A549 treated with CORT108297 at 1 μM for 4 hours (cell line): ENCODE measurements at places on chromosomes 3 and 15. TPM values are rescaled to one million over a fixed set of nuclear protein-coding genes. Genes with fewer than 3 reads are reported as not detected.

The CYP1A2 gene
- total RNA-seq = not detected in 5 replicates

The EPHA3 gene
- total RNA-seq = not detected in 5 replicates

The GPR62 gene
- total RNA-seq = not detected in 5 replicates

The ITGB5 gene
- 350 to 465 TPM (median 432 TPM) in 5 replicates for total RNA-seq

The KY gene
- total RNA-seq = 0.07 to 0.21 TPM (median 0.09 TPM) in 5 replicates

The TM2D3 gene
- 28.4 to 33.0 TPM (median 30.6 TPM) in 5 replicates for total RNA-seq

The SH3GL3 gene
- 0.58 to 0.80 TPM (median 0.67 TPM) in 5 replicates for total RNA-seq

The TRIM71 gene
- not detected in 5 replicates for total RNA-seq

The PCOLCE2 gene
- 28.4 to 37.5 TPM (median 29.0 TPM) in 5 replicates for total RNA-seq

The CLDN11 gene
- 0.13 to 0.31 TPM (median 0.17 TPM) in 5 replicates for total RNA-seq

The CPN2 gene
- not detected in 5 replicates for total RNA-seq
